ENCODE measurements at places on chromosomes 7 and 10.

DNA sequence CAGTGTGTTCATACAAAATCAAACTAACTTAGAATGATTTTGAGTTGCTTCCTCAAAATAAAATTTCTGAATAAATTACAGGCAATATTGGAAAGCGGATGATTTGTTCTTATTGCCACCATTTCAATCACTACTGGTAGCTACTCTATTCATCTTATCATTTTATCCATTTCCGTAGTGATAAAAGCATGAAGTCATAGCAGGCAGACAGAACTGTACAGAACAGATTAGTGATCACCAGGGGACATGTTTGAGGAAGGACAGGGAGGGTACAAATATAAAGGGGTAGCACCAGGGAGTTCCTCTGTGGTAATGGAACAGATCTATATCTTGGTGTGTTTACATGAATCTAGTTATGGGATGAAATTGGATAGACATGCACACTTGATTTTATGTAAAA is 138.5 kb downstream of the WNT2 start:
- DNase-seq: no peak

DNA sequence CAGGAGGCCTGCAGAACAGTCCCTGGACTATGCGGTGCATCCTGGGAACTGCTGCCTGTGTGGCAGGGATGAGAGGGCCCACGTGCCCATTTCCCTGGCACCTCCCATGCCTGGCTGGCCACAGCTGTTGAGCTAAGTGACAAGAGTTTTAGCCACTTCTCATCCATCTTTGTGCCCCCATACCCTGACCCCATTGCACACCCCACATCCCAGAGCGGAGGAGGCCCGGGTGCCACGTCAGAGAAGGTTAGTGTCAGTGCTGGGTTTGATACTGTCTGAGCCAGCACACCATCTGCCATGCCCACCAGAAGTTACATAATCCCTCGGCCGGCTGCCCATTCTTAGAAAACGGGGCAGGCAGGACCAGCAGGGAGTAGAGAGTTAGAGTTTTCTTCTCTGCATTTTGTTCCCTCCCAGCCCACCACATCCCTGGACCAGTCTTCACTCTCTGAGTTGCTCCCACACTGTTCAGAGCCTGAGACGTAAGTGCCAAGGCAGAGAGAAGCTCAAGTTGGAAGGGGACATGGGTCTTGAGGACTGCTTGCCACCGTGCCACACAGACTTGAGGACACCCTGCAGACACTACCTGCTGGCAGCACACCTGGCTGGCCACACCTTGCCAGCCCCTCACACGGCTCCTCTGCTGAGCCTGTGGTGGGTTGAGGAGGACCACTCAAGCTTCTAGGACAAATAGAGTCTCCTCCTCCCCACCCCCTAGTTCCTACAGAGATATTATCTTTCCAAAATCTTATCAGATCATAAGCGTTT is 13.1 kb downstream of the UNC5B start:
- DNase-seq: peak; percentile 15

DNA sequence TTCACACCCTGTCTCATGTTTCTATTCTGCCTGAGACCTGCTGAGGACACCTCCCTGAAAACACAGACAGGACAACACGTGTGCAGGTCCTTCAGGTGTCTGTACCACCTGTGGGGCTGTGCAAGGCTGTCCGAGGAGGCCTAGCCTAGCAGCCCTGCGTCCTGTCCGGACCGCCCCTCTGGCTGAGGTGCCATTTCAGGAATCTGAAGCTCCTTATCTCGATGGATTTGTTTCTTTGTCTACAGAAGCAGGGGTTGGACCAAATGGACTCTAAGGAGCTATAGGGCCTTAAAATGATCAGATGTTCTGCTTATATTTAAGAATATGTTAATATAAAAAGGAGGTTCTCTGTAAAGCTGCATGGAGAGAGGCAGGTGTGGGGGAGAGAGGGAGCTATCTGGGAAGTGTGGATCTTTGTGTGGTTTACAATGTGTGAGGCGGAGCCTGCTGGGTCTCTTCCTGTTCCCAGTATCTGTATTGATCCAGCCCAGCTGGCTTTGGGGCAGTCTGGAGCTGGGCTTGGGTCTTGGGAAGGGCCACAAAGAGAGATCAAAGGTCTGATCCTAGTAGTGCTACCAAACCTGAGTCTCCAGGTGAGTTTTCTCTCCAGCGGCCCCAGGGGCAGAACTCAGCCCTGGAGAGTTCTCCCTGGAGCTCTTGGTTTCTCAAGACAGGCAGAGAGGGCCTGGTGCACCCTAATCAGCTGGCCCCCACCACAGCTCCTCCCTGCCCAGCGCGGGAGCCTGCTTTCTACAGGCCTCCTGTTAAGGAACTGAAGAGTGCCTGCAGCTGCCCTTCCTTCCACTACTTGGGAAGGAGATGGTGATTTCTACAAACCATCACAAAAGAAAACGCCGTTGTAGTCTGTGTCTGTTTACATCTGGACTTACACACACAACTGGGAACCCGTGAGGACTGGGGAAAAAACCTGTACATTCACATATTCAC is 3.4 kb upstream of the MNX1 start:
- DNase-seq: no peak

DNA sequence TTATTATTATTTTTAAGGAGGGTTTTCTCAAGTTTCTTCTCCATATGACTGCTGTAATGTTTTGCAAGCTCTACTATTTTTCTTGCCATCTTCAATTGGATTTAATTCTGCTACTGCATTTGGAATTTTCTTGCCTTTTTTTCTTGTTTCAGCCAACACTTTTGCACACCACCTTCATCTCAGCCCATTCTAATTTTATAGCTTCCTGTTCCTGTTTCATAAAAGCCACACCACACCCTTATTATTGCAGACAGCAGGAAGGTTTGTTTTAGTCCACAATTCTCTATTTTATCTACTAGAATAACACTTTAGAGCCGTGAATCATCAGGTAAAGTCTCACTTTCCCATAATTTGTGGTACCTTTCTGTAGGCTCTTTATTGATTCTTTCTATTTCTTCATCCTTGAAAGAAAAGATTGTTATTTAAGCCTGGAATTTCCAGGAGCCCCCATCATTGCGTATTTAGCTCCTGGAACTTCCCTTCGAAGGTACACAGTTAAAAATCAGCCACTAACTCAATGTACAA is 209.3 kb upstream of the TBX20 start:
- DNase-seq: no peak

Data from 8988T (cell line).